ENCODE measurements at places on chromosomes 6 and 20.
A peak's percentile ranks its signal among the peaks of the same experiment; 100 is the strongest.

DNA sequence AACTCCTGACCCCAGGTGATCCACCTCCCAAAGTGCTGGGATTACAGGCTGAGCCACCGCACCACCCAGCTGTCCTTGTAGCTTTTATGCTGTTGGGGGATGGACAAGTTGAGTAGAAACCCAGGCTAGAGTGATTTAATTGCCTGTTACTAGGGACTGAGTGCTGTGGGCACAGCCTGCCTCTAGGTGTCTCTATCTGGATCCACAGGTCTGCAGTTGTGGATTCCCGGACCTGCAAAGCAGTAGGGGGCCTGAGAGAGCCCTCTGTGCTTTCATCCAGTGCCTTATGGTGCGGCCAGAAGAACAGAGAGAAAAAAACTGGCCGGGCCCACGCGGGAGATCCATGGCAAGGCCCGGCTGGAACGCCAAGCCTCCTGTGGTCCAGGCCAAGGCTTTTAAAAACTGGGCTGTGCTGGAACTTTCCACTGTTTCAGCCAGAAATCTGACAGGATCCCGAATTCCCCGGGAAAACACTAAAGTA, 5.2 kb downstream of the SIRPA start:
- DNase-seq = peak; percentile 72

DNA sequence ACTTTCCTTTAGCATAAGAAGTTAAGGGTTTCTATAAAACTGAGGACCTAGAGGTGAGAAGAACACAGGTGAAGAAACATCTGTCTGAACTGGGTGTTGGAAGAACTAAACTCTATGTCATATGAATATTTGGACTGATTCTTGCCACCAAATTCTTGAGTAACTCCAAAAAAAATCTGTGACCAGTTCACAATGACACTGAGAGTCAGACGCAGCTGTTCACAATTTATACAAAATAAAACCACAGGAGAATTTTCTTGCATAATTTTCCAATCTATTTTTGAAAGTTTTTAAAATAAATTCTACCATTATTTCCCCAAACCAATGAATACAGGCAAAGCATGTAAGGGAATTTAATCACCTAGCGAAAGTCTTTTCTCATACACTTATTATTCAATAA, 148.1 kb upstream of the TCF21 start:
- no peak for DNase-seq

GRCh38 chr6:11362564-11362963, 130.1 kb upstream of the NEDD9 start:
- DNase-seq = no peak

DNA sequence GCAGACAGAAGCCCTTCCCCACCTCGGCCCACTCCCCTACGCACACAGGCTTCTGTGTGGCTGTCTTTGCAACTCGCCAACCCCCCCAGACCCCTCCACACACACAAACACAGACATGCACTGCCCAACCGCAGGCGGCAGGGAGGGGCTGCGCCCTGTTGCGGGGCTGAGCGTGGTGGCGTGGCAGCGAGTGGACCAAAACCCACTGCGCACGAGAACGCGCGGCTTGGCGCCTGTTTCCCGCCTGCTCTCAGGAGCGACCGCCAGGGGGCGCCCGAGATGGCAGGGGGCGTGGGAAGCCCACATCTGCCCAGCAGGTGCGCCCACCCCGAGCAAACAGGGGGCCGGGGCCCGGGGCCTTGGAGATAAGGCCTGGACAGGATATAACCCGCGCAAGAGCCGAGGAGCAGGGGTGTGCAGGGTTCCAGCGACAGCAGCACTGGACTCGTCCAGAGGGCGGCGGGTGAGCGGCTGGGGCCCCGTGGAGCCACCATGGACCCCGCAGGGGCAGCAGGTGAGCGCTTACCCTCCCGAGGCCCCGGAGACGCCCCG, at the start of gene RBPJL:
TSS of gene RBPJL (plus strand) at position 410 of the 552 bp plus-strand sequence. CDS start at position 493, 83 bp downstream.
- peak; percentile 52 for DNase-seq

DNA sequence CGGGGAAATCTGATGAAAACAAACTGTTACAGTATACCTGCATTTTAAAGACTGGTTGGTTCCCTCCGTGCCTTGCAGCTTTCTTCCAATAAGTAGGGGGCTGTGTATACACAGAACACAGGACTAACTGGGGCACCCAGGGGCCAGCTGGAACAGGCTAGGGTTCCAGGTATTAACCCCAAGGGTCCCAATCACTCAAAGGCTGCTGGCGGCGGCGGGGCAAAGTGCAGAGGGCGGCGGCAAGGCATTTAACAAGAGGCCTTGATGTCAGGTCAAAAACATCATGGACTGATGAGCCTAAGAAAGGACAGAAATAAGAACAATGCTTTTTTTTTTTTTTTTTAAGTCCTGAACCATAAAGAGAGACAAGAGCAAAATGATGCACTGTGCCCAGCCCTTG, 2.5 kb downstream of the PMEPA1 start:
- no peak for DNase-seq

- DNase-seq = peak; percentile 89
These were observed 31.7 kb upstream of the UBR2 start for GRCh38 chr6:42532038-42532669.

- peak; percentile 85 for DNase-seq
These were observed 174.6 kb downstream of the SYNDIG1 start for GRCh38 chr20:24643731-24644626.

- no peak for DNase-seq
These were observed 3.2 kb downstream of the DEFB125 start for GRCh38 chr20:90651-91050.

DNA sequence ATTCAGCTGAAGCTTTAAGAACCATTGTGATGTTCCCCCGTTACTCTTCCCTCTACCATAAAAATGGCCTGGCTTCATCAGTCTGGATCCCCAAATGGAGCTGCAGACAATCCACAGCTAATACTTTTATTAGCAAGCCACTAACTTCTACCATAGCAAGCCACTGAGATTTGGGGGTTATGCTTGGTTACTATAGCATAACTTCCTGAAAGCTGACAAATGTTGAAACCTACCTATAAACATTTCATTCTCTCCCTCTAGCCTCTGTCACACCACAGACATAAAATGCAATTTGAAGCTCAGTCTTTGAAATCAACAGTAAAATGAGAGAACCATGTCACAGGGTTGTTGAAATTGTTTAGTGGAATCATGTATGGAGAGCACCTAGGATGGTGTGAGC, 3.0 kb upstream of the HTR1E start:
- no peak for DNase-seq

DNA sequence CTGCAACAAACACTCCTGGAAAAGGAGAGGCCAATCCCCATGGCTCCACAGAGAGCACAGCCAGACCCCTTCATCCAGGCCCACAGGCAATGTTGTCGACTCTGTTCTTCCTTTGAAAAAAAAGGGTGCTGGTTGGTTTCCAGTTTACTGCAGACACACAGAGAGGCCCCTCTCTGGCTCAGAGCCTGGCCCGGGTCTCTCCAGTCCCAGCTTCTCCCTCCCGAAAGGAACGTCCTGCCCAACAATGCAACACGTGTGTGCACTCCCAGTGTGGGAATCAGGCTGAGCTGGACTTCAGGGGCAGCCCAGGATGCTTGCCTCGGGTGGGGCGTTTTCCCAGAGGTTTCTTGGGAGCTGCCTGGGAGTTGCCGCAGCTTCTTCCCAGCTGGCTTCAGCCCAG, 4.5 kb upstream of the NKAIN4 start:
- peak; percentile 43 for DNase-seq

GRCh38 chr6:127146932-127147331, 28.5 kb downstream of the RSPO3 start:
- DNase-seq = peak; percentile 74

Measured in adipocyte (in vitro differentiated cells).